GM20000 (cell line): ENCODE measurements at places on chromosomes 2 and 18.

DNA sequence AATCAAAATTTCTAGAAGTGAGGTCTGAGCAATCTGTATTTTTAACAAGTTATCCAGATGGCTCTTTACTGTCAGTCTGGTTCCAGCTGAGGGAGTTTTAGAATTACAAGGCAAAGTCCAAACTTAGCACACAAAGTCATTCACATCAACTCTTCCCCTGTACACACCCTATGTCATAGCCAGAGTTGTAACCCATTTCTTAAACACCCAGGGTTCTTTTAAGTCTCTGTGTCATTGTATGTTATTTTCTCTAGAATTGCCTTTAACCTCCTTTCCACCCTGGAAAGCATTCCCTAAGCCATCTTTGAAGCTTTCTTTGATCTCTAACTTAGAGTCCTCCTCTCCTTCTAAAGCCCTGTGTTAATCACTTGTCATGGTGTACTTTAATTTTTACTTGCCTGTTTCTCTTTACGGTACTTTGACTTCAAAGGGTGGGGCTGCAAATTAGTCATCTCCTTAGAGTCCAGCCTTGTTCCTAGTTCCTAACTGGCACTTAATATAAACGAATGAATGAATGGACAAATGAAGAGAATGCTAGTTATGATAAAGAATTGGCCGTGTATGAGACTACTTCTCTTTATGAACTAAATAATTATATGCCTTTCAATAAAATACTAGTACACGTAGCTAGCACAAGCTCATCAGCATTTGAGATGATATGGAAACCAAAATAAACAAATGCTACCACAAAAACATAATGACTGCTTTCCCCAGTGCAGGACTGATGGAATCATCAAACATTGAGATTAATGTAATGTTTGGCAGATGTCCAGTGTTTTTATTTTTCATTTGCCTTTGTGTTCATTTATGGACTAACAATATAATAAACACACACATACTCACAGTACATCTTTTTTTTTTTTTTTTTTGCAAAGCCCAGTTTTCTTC, 11.9 kb upstream of the ACTR3 start:
- no peak for DNase-seq

DNA sequence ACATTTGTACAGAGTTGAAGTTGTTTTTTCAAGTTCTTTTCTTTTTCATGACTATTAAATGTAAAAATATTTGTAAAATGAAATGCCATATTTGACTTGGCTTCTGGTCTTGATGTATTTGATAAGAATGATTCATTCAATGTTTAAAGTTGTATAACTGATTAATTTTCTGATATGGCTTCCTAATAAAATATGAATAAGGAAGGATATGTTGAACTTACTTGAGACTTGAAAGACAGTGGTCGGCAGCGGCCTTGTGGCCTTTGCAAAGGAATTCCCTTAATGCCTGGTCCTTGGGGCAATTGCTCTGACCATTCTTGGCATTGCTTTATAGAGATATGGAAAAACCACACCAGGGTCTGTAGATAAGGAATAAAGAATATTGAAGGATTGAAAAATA, 25.9 kb upstream of the TMEM87B start:
- DNase-seq, result no peak

- DNase-seq, result no peak
Measured at GRCh38 chr2:217127744-217128143, 267.9 kb upstream of the TNP1 start.

DNA sequence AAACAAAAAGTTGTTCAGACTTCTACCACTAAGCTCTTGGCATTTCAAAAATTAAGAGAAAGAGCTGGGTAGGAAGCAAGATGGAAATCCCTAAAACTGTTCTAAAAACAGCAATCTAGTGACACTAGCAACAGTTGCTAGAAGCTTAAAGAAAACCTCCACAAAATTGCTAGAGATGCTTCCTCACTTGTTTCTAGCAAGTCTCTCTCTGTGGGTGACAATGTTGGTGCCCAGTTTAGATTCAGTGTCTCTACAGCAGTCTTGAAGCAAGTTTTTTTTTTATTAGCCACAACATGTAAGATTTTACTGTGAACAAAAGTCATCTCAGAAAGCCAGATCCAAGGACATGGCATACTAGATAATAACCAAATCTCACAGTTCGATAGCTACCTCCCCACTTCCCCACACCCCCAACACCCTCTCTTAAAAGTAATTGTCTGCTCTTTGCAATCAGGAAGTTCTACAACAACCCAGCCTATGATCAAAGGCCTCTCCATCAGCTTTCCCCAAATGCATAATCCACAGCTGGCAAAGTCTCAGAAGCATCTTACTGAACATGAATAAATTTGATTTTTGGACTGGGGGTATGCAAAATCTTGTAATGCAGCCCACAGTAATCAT, 70.0 kb downstream of the ANKRD44 start:
- DNase-seq, result no peak

- DNase-seq, result no peak
Measured at GRCh38 chr2:222904557-222905258, 43.9 kb downstream of the ACSL3 start.

GRCh38 chr18:45765796-45766195, 41.8 kb downstream of the SLC14A1 start:
- no peak for DNase-seq

- DNase-seq, result no peak
Measured at GRCh38 chr2:109185821-109186570, 57.0 kb downstream of the SH3RF3 start.

GRCh38 chr2:21001225-21001946, 42.5 kb downstream of the APOB start:
- no peak for DNase-seq

- no peak for DNase-seq
Measured at GRCh38 chr2:119536211-119536610, 8.0 kb upstream of the CFAP221 start.

DNA sequence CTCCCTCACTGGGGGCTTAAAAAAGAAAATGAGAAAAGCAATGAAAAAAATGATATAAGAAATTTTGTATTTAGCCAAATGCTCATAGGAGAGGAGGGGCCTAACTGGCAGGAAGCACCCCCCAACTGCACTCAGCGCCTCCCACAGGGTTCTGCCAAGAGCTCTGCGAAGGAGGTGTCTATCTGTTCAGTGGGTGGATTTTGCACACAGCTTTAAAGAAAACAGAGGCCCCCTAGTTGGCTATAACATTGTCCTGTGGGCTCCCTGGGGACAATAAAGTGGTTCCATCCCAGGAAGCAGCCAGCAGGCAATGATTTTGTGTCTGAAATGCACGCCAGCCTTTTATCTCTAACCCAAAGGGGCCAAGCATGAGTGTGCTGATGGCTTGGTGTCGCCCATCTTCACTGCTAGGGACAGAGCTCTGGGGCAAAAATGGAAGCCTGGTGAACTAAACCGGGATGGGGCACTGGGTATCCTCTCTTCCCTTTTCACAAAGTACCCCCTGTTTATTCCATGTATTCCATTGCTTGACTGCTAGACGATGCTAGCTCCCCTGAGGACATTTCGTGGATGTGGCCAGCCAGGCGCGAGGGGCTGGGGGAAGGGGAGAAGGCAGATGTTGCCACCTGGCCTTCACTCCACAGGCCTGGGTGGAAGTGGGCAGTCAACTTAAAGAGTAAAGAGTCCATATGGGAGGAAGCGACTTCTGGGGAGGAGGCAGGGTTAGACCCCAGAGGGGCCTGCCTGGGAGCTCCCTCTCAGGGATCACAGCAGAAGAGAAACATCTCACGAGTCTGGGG, 205.7 kb downstream of the CYP26B1 start:
- DNase-seq, result no peak

- no peak for DNase-seq
Measured at GRCh38 chr2:217069263-217070042, 209.6 kb upstream of the TNP1 start.

GRCh38 chr18:38243291-38243690, 677.7 kb upstream of the CELF4 start:
- no peak for DNase-seq

DNA sequence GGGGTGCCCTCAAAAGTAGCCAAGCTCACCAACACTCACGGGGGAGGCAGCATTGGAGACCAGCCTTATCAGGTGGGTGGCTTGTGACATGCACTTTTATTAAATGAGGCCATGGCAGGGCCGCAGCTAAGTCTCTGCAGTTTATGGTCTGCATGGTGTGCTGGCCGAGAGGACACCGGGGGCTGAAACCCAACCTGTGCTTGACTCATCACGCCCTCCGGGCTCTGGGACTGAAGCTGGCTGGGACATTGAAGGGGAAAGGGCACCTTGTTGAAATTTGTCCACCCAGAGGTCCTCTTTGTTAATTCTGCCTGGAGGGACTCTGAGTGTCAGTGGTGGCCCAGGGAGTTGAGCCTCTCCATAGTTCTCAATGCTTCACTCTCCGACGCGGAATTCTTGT, 17.7 kb upstream of the NTSR2 start:
- DNase-seq, result no peak

GRCh38 chr2:54306556-54306955, 50.5 kb upstream of the TSPYL6 start:
- no peak for DNase-seq

GRCh38 chr2:39175026-39175812, 54.4 kb upstream of the SOS1 start:
- DNase-seq, result no peak

DNA sequence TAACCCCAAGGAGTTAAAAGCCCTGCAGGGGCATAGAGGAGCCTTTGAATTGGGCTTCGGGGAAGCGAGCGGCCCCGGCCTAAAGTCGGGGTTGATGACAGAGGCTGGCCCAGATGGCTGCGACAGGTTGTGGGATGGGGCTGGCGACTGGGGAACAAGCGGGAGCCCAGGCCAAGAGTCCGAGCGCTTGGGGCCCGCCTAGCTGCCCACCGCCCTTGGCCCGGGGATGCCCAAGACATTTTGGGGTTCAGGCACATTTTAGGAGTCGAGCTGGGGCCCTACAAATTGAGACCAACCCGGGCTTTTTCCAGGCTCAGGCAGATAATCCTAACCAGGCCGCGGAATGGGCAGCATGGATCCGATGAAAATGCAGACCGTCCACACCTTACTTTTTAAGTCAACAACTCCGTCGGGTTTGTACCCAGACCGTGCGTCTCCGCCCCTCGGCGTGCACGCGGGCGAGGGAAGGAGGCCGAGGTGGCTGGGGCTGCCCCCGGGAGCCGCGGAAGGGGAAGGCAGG, 507 bp downstream of the RTKN start:
- no peak for DNase-seq

GRCh38 chr2:69464575-69464974, 27.3 kb upstream of the NFU1 start:
- DNase-seq, result no peak

- no peak for DNase-seq
Measured at GRCh38 chr2:22283436-22283835, 1101.5 kb upstream of the KLHL29 start.

DNA sequence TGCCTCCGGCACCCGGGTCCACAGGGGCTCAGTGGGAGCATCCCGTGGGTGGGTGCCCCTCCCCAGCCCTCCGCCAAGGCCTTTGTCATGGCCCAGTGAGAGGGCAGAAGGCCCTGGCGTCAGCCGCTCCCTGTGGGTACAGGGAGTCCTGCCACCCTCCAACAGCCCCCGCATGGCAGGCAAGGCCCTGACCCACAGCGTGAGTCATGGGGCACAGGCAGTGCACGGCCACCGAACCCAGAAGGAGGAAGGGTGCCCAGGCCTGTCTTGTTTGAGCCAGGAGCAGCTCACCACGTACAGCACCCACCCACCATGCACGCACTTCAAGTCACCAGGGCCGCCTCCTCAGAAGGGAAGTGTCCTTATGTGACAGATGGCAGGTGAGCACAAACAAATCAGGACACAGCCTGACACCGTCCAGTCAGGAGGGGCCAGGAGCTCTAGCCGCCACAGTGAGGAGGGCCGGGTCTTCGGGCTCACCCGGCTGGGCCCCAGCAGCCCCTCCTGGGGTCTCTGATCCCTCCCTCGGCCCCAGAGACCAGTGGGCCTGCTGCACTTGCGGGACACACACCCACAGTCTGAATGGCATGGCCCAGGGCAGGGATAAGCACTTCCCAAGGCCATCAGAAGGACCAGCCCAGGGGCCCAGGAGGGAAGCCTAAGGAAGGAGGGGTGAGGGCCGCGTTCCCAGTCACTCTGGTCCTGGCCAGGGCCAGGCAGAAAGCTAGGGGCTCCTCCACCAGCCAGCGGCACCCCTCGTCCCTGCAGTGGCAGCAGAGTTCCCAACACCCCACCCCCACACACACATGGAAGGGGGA, 25.8 kb downstream of the BIN1 start:
- DNase-seq, result peak; percentile 65

DNA sequence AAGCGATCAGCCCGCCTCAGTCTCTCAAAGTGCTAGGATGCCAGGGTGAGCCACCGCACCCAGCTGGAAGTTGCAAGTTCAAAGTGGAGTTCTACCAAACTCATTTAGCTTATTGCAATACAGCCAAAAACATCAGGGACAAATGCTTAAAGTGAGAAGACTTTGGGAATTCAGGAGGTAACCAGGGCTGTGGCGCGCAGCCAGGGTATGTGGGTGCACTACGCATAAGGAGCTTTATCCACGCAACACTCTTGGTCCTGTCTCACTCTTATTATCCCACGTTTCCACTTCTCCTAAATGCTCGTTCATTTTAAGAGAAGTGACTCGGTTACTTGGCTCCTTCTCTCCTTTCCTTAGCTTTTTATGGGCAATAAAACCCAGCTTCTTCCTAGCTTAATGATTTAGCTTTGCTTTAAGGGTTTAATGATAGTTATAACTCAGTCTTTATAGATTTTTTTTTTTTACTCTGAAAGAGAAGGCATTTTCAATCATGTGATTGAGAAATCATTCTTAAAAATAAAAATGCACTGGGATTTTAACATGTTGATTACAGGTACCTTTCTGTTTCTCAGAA, 199.8 kb downstream of the KCNE4 start:
- DNase-seq, result no peak

DNA sequence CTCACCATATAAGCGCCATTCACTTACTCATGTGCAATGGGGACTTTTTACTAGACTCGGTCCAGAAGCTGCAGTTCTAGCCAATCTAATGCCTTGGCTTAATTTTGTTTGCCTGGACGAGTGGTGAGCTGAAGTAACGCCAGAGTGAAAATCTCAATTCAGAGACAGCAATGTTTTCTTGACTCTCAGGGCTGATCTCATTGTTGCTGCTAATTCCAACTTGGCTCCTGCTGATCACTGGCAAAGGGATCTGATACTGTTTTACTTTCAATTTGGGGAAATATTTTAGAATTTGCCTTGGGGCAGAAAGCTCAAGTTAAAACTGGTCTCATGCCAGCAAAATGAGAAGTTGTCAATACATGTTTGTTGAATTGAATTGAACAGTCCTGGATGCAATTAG, 906.6 kb upstream of the CDH2 start:
- DNase-seq, result no peak
